ENCODE measurements at places on chromosomes 4 and X.

GRCh38 chr4:15366721-15367120, 61.1 kb upstream of the C1QTNF7 start:
- no peak for DNase-seq

GRCh38 chr4:139861471-139861870, 195.9 kb downstream of the MGST2 start:
- DNase-seq: no peak

GRCh38 chr4:88166608-88167007, 8.2 kb upstream of the ABCG2 start:
- DNase-seq: no peak

GRCh38 chr4:21699446-21699845, 249.1 kb downstream of the KCNIP4 start:
- DNase-seq: no peak

Data from GM12891 (cell line).